ENCODE measurements at places on chromosomes 6 and 20. TPM values are rescaled to one million over a fixed set of nuclear protein-coding genes. Genes with fewer than 3 reads are reported as not detected.
A peak's percentile ranks its signal among the peaks of the same experiment; 100 is the strongest.

- H3K4me1 ChIP-seq: peaks cover 8% of the 10 kb centered on the region
- DNase-seq: peak; percentile 65
- no peak overlapping the region for H3K4me3 ChIP-seq
- H3K27me3 ChIP-seq: no peaks in the 10 kb centered on the region
- no peaks in the 10 kb centered on the region for H3K36me3 ChIP-seq
Observed at GRCh38 chr6:112163295-112164257, 76.2 kb downstream of the FAM229B start.

DNA sequence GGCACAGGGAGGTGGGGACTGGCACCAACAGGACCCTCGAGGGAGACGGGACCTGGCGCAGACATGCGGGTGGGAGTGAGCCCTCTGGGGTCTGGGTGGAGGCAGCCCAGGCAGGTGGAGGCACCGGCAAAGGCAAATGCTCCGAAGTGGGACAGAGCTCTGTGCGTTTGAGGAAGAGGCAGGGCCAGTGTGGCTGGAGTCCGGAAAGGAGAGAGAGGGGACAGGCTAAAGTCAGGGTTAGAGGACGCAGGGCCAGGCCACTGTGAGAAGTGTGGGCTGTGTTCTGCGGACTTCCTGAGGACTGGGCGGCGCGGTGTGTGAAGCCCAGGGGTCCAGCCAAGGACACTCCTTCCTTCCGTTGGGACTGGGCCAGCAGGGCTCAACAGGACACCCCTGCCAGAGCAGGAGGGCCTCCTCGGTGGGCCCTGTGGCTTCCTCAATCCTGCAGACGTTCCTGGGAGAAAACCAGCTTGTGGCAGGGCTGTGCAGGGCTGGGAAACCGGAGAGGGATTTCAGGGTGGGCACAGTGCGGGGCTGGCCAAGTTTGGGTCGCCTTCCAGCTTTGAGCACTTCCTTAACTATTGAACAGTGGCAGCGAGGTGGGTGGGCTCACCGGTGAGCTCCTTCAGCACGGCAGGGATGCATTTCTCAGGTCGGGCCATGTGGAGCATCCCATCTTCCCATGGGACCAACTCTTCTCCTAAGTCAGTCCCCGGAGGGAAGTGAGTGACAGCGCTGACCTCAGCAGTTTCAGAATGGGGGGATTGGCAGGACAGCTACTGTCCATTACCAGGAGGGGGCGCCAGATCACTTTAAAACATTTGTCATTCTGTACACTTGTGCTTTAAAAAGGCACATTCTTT is 22.5 kb downstream of the MOCS3 start:
- H3K27me3 ChIP-seq: no peaks in the 10 kb centered on the region
- no peak overlapping the region for H3K4me3 ChIP-seq
- no peaks in the 10 kb centered on the region for H3K36me3 ChIP-seq
- H3K4me1 ChIP-seq: peaks cover 4% of the 10 kb centered on the region

- H3K27me3 ChIP-seq: no peaks in the 10 kb centered on the region
- H3K36me3 ChIP-seq: peaks cover 22% of the 10 kb centered on the region
- H3K4me3 ChIP-seq: no peak overlapping the region
- no peak overlapping the region for H3K27ac ChIP-seq
Observed at GRCh38 chr20:52160621-52161204, 30.9 kb downstream of the ZFP64 start.

GRCh38 chr6:84425971-84426705 is 198.7 kb upstream of the CEP162 start:
- H3K4me3 ChIP-seq: no peak overlapping the region
- H3K27ac ChIP-seq: no peak overlapping the region
- H3K4me1 ChIP-seq: no peaks in the 10 kb centered on the region
- no peaks in the 10 kb centered on the region for H3K36me3 ChIP-seq
- no peak for DNase-seq
- H3K27me3 ChIP-seq: no peaks in the 10 kb centered on the region

DNA sequence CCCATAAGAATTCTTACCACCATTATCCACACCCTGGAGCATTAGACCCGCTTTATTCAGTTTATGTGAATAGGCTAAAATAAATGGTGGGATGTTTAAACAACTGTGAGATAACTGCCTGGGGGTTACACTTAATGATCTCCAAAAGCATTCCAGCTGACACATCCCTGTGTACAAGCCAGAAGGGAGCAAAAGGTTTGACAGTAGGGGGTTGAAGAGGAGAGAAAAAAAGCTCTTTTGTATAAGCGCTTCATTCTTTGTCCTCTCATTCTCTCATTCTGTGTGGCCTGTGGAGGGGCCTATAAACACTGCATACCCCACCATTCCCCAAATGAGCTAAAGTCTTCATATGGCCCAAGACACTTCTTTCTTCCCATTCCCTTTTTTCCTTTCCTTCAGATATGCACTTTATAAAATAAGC is 30.8 kb upstream of the COL21A1 start:
- no peaks in the 10 kb centered on the region for H3K27me3 ChIP-seq
- no peak overlapping the region for H3K27ac ChIP-seq
- H3K4me3 ChIP-seq: no peak overlapping the region
- no peaks in the 10 kb centered on the region for H3K4me1 ChIP-seq

The GPX5 gene
- total RNA-seq: not detected

The SLC17A2 gene
- not detected for total RNA-seq
